Stimulated activated naive CD8-positive, alpha-beta T cell treated with anti-CD3 and anti-CD28 coated beads, Interleukin-15, Interleukin-2, amounts not matched to agents 100 U/mL and 50 U/mL, for 24 hours (primary cell): ENCODE measurements at places on chromosomes 4 and X.

- peak; percentile 11 for DNase-seq
Measured at GRCh38 chr4:153204728-153205648, 745 bp downstream of the TRIM2 start.

GRCh38 chr4:154591890-154592289 is 1.3 kb upstream of the FGA start:
- DNase-seq: no peak

- no peak for DNase-seq
Measured at GRCh38 chr4:89733946-89734345, 103.0 kb downstream of the SNCA start.

DNA sequence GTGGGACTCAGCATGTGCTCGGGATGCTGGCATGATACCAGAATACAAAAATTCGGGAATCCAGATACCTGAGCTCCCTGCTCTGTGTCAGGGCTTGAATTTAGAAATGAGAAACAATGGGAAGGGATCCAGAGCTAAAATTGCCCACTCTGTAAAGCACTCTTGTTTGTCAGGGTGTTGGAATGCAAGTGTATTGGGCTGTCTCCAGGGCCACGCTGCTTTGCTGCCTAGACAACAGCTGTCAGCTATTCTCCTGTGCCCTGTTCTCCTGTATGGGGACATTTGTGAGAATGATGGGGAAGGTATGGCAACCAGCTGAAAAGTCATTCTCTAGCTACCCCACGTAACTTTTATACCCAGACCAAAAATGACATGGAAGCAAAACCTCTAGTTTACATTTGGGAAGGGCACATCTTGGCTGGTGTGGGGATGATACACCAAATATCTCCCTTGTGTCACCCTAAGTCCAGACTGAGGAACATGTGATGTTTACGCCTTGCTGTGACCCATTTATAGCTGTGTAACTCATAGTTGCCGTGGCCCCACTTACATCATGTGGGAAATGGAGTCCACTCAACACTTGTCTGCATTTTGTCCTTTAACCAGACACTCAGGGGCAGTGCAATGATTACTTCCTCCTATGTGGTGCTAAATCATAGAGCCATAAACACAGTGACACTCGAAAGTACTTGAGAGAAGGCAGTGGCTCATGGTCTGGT is 46.6 kb downstream of the SMPX start:
- no peak for DNase-seq

DNA sequence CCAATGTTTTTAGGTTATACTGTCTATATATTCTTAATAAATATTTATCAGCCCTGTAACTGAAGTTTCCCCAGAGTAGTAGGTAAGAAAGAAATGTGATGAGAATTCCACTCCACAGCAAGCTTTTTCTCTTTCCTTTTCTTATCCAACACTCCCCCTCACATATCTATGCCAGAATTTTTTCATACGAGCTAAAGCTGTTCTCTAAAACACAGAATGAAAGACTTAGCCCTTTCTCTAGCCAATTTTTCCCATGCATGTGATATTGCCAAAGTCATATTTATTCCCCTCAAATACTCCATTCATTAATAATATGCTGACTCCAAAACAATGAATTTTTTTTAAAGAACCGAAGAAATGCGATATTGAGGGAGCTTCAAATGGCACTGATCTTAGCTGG is 32.3 kb downstream of the VEGFC start:
- DNase-seq: no peak

- no peak for DNase-seq
Measured at GRCh38 chr4:181661923-181662322, 581.3 kb upstream of the TENM3 start.

- no peak for DNase-seq
Measured at GRCh38 chr4:86132468-86132867, 227.4 kb downstream of the MAPK10 start.

DNA sequence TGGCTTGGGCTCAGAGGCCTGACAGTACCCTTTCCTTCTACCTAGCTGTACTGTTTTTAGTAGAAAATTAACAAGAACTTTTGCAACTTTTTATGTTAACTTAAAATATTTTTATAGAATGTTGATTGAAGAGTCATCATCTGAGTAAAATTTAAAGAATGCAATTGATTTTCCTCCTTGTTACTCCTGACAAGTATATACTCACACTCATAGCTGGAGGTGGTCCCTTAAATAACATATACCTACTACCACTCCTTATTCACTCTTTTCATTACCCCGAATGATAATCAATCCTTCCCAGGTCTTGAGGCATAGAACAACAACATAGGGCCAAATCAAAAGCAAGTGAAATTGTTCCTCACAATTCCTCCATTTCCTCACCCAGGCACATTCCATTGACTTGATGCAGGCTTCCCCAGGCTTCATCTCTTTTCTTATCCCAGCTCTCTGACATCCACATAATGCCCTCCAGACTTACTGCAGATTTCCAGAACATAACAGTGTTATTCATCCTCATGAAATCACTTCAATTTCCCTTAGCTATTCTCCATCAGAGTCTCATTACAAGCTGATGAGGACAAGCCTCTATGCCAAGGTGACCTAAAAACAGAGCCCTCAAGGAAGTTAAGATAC is 73.2 kb upstream of the ANXA10 start:
- no peak for DNase-seq

GRCh38 chr4:104896660-104897645 is 249.7 kb upstream of the TET2 start:
- no peak for DNase-seq

GRCh38 chrX:68261060-68261672 is 172.1 kb downstream of the OPHN1 start:
- DNase-seq: no peak

- DNase-seq: peak; percentile 46
Measured at GRCh38 chr4:122458625-122459024, 2.1 kb upstream of the IL2 start.

DNA sequence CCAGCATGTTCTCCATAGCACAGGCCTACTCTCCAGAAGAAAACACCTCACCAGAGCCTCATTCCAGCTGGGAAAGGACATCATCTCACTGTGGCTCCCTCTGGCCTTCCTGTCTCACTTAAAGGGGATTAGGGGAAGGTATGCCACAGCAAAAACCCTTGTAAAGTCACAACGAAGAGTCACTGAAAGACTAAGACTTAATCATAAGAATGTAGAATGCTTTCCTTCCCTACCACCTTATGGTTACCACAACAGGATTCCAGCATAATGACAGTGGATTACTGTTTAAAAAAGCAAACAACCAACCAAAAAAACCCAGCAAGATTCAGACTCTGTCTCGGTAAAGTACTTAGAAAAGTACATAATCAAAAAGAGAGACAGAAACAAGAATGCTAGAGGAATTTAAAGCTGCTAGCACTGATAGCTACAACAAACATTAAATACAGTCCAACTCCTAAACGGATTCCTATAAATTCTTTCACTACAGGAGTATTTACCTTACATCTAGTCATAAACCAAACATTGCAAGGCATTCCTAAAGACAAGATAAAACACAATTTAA is 75.1 kb downstream of the BANK1 start:
- no peak for DNase-seq

DNA sequence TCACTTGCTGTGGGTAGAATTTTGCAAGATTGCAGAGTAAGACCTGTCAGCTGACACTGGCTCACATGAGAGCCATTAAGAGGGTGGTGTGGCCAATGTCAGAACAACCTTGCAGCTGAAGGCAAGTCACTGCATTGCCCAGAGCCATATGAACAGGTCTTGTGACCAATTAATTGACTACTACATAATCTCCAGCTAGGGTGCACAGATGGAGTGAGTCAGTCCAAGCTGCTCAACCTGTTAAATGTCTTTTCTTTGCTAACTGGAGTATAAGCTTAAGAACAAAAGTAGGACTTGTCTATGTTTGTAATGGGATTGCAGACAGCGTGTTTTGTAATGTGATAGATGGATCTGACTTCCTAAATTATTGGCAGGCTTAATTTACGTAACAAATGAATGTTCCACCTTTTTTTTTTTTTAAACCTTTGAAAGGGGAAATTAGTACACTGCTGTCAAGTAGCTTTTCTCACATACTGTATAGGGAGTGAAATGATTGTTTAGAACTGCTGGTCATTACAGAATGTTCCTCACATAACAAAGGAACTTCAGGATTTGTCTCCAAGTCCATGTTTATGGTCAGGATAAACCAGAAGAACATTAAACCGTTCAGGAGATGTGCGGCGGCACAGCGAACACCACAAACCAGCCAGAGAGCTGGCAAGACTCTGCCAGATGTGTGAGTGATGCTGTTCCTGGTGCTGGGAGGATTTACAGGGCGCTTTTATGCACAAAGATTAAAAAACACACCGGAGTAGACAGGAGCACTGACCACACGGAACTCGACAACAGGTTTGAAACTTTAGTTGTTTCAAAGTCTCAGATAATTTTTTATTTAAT is 37.0 kb downstream of the FNIP2 start:
- DNase-seq: no peak

GRCh38 chr4:87566276-87566675 is 37.1 kb upstream of the SPARCL1 start:
- DNase-seq: no peak
